ENCODE measurements at places on chromosomes 7 and 10.

DNA sequence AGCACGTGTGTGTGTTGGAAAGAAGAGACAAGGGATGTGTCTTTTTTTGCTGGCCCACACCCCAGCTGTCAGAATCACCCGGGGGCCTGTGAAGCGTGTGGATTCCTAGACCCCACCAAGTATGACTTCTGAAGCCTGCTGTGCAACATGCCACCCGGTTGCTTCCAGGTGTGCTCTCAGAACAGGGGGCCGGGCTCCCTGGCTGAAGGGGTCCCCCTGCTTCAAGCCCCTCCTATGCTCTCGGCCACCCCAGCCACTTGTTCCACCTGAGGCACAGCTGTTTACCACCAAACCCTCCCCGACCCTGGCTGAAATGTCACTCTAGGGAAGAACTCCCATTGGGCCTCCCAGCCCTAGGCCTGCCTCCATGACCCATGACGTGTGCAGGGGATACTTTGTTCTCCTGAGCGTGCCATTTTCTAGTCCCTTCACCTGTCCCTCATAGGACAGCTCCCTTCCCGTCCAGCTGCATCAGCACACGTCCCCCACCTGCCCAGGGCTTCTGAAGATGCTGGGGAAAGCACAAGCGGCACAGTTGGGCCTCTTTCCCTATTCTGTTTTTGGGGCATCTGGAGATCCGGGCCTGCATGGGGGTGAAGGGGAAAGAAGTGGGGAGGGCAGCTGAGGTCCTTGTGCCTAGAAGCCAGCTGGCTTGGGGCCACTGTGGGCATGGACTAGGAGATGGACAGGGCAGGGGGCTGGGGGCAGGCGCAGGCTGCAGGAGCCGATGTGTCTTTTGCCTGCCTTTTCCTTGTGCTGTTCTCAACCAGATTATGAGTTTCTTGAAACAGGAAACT is 33.3 kb downstream of the CRHR2 start:
- no peak for DNase-seq

GRCh38 chr10:6050801-6051445 is 11.2 kb downstream of the IL2RA start:
- peak; percentile 3 for DNase-seq

DNA sequence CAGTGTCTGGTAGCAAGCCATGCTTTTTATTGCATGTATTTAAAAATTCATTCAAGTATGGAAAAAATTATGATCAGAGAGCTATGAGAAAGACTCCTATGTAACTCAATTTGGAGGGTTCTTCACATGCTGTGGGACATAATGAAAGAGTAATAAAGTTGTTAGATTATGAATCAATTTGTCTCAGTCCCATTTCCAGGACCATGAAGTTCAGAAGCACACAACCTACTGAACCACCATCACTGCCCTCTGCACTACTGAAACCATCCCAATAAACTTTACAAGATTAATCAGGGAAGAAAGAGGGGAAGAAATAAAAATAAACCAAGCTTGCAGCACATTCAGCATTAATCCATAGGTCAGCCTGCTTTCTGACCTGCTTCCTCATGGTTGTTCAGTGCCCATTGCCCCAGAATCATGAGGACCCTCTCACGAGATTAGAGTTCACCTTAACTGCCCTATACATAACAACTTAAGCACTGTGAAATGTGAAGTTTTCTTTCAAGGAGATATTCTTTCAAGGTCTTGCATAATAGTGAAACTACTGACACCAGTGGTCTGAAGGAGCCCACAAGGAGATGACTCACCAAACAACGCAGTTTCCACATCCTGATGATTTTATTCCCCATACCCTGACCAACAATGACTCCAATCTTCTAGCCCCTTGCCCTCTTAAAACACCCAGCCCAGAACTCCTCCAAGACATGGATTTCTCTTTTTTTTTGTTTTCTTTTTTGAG is 171.5 kb upstream of the ADCY1 start:
- no peak for DNase-seq

- DNase-seq = peak; percentile 11
Measured at GRCh38 chr10:100403734-100404133, 56.7 kb downstream of the SCD start.

GRCh38 chr10:122053314-122053713 is 64.4 kb downstream of the TACC2 start:
- DNase-seq = no peak

- no peak for DNase-seq
Measured at GRCh38 chr10:4243651-4244050, 458.6 kb upstream of the KLF6 start.

DNA sequence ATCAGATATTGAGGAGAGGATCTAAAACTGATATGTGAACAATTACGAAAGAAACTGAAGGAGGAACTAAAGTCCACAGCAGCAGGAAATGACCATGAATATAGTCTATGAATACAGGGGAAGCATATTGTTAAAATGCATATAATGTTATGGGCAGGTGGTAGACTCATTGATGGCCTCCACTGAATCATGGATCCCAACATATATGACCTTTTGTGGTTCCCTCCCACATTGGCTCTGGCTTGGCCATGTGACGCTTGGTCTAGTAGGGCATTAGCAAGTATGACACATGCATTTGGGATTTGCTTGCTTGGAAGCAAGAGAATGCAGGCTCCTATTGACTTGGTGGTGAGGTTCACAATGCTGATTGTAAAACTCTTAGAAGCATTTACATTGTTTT is 55.2 kb upstream of the RAB18 start:
- no peak for DNase-seq

GRCh38 chr10:76559892-76560220 is 1077.8 kb downstream of the KCNMA1 start:
- no peak for DNase-seq

- DNase-seq = peak; percentile 20
Measured at GRCh38 chr7:83648464-83649241, at the start of gene SEMA3E. TSS of gene SEMA3E (minus strand) at chr7:83649139.

GRCh38 chr7:111108000-111108399 is 17.1 kb downstream of the LRRN3 start:
- DNase-seq = no peak

- DNase-seq = no peak
Measured at GRCh38 chr7:117737926-117738325, 135.3 kb downstream of the CTTNBP2 start.

DNA sequence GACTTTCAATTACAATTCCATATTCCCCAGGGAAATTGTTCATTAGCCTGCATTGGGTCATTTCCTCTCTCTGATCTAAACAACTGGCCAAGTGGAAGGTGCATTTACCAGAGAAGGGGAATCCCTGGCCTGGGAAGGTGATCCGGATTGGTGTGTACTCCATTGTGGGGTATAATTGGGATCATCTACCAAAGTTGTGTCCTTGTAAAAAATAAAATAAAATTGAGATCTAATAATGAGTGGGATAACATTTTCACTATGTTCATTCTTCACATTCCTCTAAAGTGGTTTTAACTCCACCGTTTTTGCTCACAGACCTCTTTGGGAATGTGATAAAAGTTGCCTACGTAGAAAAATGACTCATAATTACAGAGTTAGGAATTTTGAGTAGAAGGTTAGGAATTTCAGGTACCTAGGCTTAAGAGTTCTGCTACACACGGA is 22.8 kb downstream of the ARL5B start:
- no peak for DNase-seq

DNA sequence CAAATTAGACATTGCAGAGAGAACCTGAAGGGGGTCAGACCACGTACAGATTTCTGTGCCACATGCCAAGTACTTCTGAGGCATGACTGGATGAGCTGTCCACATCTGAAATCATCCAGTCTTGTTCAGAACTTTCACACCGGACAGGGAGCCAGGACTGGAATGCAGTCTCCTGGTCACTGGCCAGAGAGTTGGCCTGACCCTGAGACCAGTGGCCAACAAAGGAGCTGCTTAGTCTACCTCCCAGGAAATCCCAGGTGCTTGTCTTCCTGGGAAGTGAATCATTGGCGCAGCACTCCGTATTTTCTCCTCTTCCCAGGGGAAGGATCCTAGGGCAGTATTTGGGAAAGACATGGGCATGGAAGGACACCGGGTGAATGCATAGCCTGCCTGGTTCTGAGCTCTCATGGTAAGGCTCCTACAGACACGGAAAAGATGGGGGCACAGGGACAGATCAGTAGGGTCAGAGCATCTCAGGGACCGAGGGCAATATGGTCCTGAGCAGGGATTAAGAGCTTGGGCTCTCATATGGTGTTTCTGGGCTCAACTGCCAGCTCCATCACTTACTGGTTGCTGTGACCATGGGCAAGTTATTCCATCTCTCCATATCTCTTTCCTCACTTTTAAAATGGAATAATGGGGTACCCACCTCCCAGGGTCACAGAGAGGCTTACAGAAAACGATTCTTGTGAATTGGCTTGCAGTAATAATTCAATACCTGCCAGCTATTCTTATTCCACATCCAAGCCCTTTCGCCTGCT is 1.3 kb upstream of the SCD start:
- DNase-seq = peak; percentile 37

- no peak for DNase-seq
Measured at GRCh38 chr7:157675427-157675927, 338.7 kb downstream of the DNAJB6 start.

DNA sequence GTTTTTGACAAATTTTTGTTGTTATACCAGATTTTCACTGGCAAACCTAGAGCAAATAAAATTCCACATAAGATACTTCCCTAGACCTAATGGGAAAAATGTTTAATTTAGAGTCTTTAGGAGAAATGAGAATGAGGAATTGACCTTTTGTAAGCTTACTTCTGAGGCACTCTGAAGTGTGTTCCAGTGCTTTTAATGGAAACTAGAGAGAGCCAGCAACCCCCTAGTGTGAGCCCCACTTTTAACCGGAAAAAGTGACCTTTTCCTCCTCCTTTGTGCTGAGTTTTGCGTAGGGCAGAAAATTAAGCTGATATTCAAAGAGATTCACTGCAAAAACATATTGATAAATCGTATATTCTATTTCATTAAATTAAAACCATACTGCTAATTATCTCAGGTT is 5.2 kb downstream of the IKZF1 start:
- no peak for DNase-seq

DNA sequence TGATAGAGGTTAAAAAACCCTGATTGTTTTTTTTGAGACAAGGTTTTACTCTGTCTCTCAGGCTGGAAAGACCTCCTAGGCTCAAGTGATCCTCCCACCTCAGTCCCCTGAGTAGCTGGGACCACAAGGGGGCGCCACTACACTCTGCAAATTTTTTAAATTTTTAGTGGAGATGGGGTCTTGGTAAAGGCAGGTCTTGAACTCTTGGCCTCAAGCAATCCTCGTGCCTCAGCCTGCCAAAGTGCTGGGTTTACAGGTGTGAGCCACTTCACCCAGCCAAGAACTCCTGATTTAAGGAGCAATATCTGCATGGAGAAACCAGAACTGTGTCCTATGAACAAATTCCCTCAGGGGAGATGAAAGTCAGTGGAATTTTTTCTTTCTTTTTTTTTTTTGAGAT is 7.3 kb upstream of the KLHDC10 start:
- DNase-seq = peak; percentile 42

- DNase-seq = no peak
Measured at GRCh38 chr7:28654110-28654509, 241.8 kb downstream of the CREB5 start.

GRCh38 chr7:138975343-138976104 is 5.7 kb downstream of the KIAA1549 start:
- DNase-seq = no peak

DNA sequence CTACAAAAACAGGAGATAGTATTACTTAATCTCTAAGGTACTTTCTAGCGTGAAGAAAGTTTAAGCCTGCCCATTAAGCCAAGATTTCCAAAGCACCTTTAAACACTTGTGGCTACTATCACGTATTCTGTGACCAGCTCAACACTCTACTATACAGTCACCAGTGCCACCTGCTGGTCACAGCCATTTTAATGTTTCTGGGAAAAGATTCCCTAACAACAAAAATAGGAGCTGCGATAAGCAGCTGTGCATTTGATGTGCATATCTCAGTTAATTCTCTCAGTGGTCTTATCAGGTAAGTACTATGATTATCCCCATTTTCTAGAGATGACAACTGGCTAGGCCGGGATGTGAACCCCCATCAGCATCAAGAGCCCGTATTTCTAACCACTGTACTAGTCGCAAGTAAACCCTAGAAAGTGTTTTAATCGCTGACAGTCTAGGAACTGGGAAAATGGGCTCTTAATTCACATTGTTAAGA is 860 bp downstream of the SEC31B start:
- peak; percentile 82 for DNase-seq

DNA sequence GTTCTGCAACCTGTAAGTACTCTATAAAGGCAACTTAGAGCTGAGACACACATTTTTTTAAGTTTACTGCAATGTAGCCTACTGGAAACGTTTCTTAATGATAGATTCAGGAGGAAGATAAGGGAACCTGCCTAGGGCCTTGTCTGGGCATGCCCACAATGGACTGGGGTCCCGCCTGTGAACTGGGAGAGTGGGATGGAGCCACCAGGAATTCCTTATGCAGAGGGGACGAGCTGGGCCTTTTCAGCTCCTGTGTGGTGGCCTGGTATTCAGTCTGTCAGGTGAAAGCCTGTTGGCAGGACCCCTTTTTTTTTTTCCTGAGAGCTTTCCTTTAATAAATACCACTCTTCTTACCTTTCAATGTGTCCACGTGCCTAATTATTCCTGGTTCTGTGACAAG is 384.4 kb upstream of the ZWINT start:
- no peak for DNase-seq

DNA sequence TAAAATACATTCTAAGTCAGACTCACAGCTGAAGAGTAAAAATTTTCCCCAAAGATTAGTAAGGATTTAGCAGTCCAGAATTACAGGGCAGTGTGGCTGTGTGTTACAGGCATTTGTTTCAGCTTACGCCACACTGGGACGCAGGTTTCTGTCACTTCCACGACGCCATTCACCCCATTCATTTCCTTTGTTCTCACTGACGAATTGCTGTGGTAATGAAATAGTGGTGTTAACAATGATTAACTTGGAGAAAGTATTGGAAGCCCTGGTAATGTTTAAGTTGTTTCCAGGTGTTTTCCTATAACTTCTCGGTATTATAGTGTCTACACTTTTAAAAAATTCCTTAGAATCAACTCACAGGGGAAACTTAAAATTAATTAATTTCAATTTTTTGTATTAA is 370.9 kb downstream of the SH2D4B start:
- DNase-seq = no peak

- no peak for DNase-seq
Measured at GRCh38 chr7:320297-320696, 30.3 kb downstream of the FOXL3 start.

DNA sequence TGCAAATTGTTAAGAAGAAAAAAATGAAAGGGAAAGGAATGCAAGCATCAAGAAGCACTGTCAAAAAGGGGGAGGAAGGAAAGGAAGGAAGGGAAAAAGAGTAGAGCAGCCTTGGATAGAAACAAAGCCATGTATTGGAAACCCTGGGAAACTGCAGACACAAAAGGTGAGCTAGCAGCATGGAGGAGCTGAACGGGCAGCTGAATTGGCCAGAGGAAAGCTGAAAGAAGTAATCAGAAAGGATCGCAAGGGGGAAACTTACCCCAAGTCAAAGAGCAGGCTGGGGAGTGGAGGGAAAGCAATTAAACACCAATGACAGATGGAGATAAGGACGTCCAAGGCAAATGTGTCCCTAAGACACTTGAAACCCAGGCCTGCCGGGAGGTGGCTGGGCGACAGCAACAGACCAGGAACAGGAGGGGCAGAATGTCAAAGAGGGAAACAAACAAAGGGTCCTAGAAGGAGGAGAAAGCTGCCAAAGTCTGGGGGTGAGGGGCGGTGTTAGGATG is 93.8 kb upstream of the SVIL start:
- DNase-seq = no peak

GRCh38 chr7:3103614-3104398 is 60.1 kb upstream of the CARD11 start:
- DNase-seq = no peak

- DNase-seq = no peak
Measured at GRCh38 chr10:100485366-100485765, 22.6 kb downstream of the WNT8B start.
